Activated CD4-positive, alpha-beta T cell treated with anti-CD3 and anti-CD28 coated beads for 36 hours (primary cell): ENCODE measurements at places on chromosomes 13 and 19. TPM values are rescaled to one million over a fixed set of nuclear protein-coding genes. Genes with fewer than 3 reads are reported as not detected.

- H3K4me1 ChIP-seq, result peaks cover 28% of the 10 kb centered on the region
- DNase-seq, result peak; percentile 48
- H3K27ac ChIP-seq, result peak overlapping the region; percentile 82
- no peaks in the 10 kb centered on the region for H3K27me3 ChIP-seq
- peaks cover 3% of the 10 kb centered on the region for H3K36me3 ChIP-seq
These were observed 3.3 kb downstream of the ATP5F1D start for GRCh38 chr19:1244693-1245451.

DNA sequence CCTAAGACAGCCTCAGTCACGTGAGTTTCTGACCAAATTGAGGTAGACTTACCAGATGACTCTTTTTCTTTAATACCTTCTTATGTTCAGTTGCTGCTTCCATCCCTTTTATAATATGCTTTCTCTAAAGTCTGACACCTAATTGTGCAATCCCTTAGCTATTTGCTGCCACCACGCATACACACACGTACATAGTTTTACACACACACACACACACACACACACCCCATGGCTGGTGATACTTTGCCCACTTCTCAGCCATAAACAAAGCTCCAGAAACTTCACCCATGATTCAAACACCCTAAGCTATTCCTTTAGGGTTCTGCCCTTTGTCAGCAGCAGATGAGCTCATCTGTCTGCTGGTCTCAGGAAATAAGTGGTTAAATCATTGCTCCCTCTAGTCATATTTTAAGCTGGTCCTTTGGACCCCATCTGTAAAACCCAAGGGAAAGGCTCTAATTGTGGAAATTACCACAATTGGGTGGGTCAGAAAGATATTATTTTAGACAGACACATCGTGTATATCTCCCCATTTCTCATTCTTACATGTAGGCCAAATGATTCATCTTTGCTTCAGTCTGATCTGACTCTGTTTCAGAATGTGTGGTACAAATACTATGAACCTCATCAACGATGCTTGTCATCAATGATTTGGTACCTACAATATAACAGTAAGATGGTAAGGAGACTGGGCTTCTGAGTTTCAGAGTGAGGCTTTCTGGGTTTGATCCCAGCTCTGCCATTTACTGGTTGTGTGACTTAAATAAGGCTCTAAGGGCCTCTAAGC lies 69.2 kb downstream of the NALCN start:
- no peaks in the 10 kb centered on the region for H3K36me3 ChIP-seq
- no peaks in the 10 kb centered on the region for H3K4me1 ChIP-seq
- no peaks in the 10 kb centered on the region for H3K27me3 ChIP-seq
- no peak overlapping the region for H3K27ac ChIP-seq
- DNase-seq, result no peak

DNA sequence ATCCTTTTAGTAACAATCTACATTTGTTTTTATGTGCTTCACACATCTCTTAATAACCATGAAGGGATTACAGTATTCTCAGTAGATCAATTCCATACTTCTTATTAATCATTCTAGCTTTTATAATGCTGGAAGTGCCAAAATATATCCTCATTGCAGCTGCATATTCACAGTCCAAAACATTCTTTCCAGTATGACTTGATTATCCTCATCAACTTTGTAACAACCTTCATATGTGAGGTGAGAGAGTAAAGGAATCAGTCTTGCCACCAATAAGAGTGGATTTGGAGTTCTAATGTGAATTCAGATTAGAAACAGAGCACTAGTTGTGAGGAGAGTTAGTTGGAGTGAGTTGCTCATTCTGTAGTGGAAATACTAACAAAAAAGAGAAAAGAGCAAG lies 208.0 kb upstream of the SPRY2 start:
- peaks cover 5% of the 10 kb centered on the region for H3K4me1 ChIP-seq
- no peak overlapping the region for H3K27ac ChIP-seq
- no peaks in the 10 kb centered on the region for H3K27me3 ChIP-seq
- no peak overlapping the region for H3K4me3 ChIP-seq

Gene SIGLEC11
- not detected for total RNA-seq

Gene ALOX5AP
- total RNA-seq, result 29.6 TPM

Gene SCAF1
- 64.0 TPM for total RNA-seq

GRCh38 chr13:52414963-52415362 lies 9.0 kb upstream of the THSD1 start:
- H3K27ac ChIP-seq, result no peak overlapping the region
- no peak for DNase-seq
- no peaks in the 10 kb centered on the region for H3K27me3 ChIP-seq
- peaks cover 41% of the 10 kb centered on the region for H3K36me3 ChIP-seq
- no peaks in the 10 kb centered on the region for H3K4me1 ChIP-seq
- no peak overlapping the region for H3K4me3 ChIP-seq

DNA sequence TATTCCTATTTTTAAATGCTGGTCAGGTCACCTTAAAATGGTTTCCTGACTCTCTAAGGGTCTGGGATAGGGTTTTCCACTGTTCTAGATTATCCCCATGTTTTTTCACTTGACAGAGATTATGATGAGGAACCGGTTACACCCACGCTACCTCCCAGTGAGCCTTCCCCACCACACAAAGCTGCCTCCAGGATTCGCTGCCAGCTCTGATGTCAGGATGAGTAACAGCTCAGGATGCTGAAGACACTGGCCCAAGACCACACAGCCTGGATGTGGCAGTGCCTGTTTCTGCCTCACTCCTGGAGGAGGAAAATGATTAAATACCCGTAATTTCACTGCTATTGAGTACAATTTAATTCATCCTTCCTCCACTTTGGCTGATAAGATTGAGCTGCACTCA lies 22.9 kb downstream of the ZNF114 start:
- H3K4me1 ChIP-seq, result peaks cover 3% of the 10 kb centered on the region
- H3K27me3 ChIP-seq, result no peaks in the 10 kb centered on the region

GRCh38 chr13:80235166-80235966 lies 105.6 kb downstream of the SPRY2 start:
- no peak overlapping the region for H3K27ac ChIP-seq
- no peaks in the 10 kb centered on the region for H3K36me3 ChIP-seq
- no peaks in the 10 kb centered on the region for H3K27me3 ChIP-seq
- H3K4me3 ChIP-seq, result no peak overlapping the region

Gene PSG11
- total RNA-seq, result not detected

GRCh38 chr19:36674201-36674600 lies 7.6 kb upstream of the ZNF461 start:
- H3K27me3 ChIP-seq, result no peaks in the 10 kb centered on the region
- peaks cover 2% of the 10 kb centered on the region for H3K4me1 ChIP-seq
- H3K27ac ChIP-seq, result no peak overlapping the region

Gene ZSCAN1
- total RNA-seq, result not detected

- DNase-seq, result no peak
- no peak overlapping the region for H3K4me3 ChIP-seq
- no peaks in the 10 kb centered on the region for H3K27me3 ChIP-seq
- no peak overlapping the region for H3K27ac ChIP-seq
These were observed 802.7 kb downstream of the PCDH9 start for GRCh38 chr13:66427458-66427861.

DNA sequence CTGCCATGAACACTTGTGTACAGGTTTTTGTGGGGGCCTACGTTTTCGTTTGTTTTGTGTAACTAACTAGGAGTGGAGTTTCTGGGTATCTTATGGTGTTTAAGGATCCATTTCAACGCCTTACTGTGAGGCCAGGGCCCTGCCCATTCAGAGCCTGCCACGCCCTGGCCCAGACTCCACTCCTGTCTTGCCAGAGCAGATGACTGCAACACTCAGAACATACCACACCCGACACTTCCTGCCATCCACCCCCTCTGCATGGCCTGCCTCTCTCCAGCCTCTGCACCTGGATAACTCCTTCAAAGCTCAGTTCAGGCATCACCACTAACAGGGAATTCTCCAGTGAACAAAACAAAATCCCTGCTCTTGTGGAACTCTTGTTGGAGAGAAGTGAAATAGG lies 43.2 kb downstream of the RGCC start:
- H3K27me3 ChIP-seq, result no peaks in the 10 kb centered on the region
- H3K27ac ChIP-seq, result no peak overlapping the region
- peaks cover 73% of the 10 kb centered on the region for H3K4me1 ChIP-seq
- peak; percentile 66 for DNase-seq

Gene SLC7A10
- not detected for total RNA-seq

Gene NCR1
- not detected for total RNA-seq

Gene DHDH
- 1.4 TPM for total RNA-seq

Gene GAPDHS
- total RNA-seq, result not detected

GRCh38 chr13:106507560-106508274 lies 27.7 kb downstream of the EFNB2 start:
- DNase-seq, result peak; percentile 16
- H3K4me1 ChIP-seq, result peaks cover 2% of the 10 kb centered on the region
- H3K36me3 ChIP-seq, result no peaks in the 10 kb centered on the region
- H3K27ac ChIP-seq, result no peak overlapping the region
- peaks cover 13% of the 10 kb centered on the region for H3K27me3 ChIP-seq
- H3K4me3 ChIP-seq, result no peak overlapping the region

Gene CD33
- total RNA-seq, result 0.26 TPM

GRCh38 chr13:29817604-29818378 lies 32.6 kb downstream of the UBL3 start:
- peak overlapping the region; percentile 46 for H3K4me3 ChIP-seq
- DNase-seq, result no peak
- H3K4me1 ChIP-seq, result peaks cover 55% of the 10 kb centered on the region
- no peaks in the 10 kb centered on the region for H3K27me3 ChIP-seq
- H3K27ac ChIP-seq, result peak overlapping the region; percentile 80
- H3K36me3 ChIP-seq, result peaks cover 4% of the 10 kb centered on the region

Gene TLE6
- 3.5 TPM for total RNA-seq

DNA sequence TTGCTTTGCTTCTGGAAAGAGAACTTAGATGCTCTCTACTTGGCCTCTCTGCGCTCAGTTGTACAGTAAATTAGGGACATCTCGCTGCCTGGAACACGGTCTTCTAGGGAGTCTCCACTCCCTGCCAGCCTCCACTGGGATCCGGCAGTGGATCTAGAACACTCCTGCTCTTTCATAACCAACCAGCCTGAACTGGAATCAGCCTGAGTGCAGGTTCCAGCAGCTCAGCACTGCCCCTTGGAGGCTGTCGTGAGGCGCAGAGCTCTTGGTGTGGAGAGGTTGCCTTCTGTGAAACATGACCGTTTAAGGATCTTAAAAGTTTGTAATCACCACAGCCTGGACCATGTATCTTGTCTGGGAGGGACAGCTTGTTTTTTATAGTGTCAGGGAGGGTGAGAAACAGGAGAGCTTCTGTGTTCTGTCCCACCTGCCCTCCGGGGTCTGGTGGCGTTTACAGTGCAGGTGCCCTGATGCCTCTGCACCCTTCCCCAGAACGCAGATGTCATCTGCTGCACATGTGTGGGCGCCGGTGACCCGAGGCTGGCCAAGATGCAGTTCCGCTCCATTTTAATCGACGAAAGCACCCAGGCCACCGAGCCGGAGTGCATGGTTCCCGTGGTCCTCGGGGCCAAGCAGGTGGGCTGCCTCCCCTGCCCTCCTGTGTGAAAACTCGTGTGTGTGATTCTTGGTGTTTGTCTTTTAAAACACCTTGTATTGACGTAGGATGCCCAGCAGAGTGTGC lies 24.8 kb downstream of the UPF1 start:
- no peaks in the 10 kb centered on the region for H3K4me1 ChIP-seq
- H3K27me3 ChIP-seq, result no peaks in the 10 kb centered on the region
- H3K36me3 ChIP-seq, result peaks cover 56% of the 10 kb centered on the region
- H3K4me3 ChIP-seq, result no peak overlapping the region
- no peak overlapping the region for H3K27ac ChIP-seq

Gene FCER2
- 3.5 TPM for total RNA-seq

DNA sequence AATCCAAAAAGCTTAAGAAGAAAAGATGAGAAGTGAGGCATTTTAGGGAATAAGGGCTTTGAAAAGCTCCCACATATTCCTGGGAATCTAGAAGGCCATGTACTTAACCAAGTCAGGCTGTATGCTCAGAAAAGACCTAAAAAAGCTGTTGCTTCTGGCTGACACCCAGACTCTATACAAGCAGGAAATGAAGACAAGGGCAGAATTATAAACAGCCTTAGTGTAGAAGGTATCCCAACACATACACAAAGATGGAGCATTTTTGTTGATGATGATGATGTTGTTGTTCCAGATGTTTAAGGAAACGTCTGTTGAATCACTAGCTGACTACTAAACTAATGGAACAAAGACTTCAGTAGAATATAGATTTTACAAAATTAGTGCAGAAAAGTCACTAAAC lies 26.1 kb upstream of the N4BP2L1 start:
- DNase-seq, result no peak
- H3K4me3 ChIP-seq, result no peak overlapping the region
- H3K36me3 ChIP-seq, result peaks cover 28% of the 10 kb centered on the region
- no peaks in the 10 kb centered on the region for H3K27me3 ChIP-seq

Gene NHLRC3
- total RNA-seq, result 12.3 TPM

GRCh38 chr19:35293363-35293739 lies 1.4 kb downstream of the MAG start:
- H3K4me3 ChIP-seq, result no peak overlapping the region
- peaks cover 8% of the 10 kb centered on the region for H3K4me1 ChIP-seq
- H3K27ac ChIP-seq, result no peak overlapping the region
- no peaks in the 10 kb centered on the region for H3K36me3 ChIP-seq

DNA sequence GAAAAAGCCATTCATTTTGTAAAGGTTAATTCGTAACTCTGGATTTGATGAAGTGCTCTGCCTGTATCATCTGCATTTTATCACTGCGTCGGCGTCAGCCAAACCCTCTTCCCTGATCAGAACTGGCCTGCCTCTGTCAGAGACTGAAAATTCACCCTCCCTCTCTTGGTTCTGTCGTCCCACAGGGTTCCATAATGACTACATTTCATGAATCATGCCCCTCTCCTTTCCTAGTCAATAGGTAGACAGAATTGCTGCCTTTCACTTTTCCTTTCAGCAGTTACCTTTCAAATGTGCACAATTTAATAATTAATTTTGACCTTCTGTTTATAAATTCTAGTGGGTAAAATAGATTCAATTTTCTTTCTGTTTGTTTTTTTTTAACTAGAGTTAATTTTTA lies 423.4 kb downstream of the RFC3 start:
- no peak overlapping the region for H3K4me3 ChIP-seq
- H3K27ac ChIP-seq, result no peak overlapping the region
- no peak for DNase-seq
- no peaks in the 10 kb centered on the region for H3K36me3 ChIP-seq
